ENCODE measurements at places on chromosomes 11 and 22.

DNA sequence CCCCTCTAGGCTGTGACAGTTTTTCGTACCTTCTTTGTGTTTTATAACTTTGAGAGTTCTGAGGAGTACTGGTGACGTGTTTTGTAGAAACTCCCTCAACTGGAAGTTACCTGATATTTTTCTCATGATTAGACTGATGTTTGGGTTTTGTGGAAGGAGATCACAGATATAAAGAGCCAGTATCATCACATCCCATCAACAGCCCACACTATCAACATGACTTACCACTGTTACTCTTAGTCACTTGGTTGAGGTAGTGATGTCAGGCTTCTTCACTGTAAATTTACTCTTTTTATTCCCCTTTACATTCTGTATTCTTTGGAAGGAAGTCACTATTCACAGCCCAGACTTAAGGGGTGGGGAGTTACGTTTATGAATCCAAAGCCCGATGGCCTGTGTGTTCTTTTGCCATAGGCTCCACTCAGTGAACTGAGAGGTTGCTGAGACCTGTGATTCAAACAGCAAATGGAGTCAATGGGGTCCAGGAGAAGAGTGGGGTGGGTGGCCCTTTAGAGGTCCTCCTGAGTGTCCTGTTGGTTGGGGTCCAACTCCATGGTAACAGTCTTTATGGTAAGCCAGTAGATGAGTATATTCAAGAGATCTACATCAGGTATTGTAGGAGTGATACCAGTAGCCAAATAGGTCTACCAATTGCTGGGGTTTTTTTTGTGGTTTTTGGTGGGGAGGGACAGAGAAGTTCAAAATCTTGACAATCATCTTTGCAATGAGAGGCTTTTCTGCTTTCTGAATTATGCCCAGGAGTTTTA is 15.2 kb upstream of the MS4A4E start:
- H3K4me1 ChIP-seq, result no peaks in the 10 kb centered on the region
- H3K27ac ChIP-seq, result no peak overlapping the region
- no peaks in the 10 kb centered on the region for H3K36me3 ChIP-seq
- no peak overlapping the region for H3K4me3 ChIP-seq
- peaks cover 12% of the 10 kb centered on the region for H3K27me3 ChIP-seq
- no peak for DNase-seq

GRCh38 chr11:2277008-2277346 is 6.6 kb upstream of the ASCL2 start:
- DNase-seq, result no peak
- no peak overlapping the region for H3K27ac ChIP-seq
- peaks cover 2% of the 10 kb centered on the region for H3K36me3 ChIP-seq
- peaks cover 2% of the 10 kb centered on the region for H3K4me1 ChIP-seq
- H3K4me3 ChIP-seq, result no peak overlapping the region

- DNase-seq, result no peak
- H3K4me3 ChIP-seq, result no peak overlapping the region
- H3K4me1 ChIP-seq, result peaks cover 13% of the 10 kb centered on the region
- peaks cover 4% of the 10 kb centered on the region for H3K36me3 ChIP-seq
Measured at GRCh38 chr22:37930952-37931440, 22.4 kb downstream of the C22orf23 start.

DNA sequence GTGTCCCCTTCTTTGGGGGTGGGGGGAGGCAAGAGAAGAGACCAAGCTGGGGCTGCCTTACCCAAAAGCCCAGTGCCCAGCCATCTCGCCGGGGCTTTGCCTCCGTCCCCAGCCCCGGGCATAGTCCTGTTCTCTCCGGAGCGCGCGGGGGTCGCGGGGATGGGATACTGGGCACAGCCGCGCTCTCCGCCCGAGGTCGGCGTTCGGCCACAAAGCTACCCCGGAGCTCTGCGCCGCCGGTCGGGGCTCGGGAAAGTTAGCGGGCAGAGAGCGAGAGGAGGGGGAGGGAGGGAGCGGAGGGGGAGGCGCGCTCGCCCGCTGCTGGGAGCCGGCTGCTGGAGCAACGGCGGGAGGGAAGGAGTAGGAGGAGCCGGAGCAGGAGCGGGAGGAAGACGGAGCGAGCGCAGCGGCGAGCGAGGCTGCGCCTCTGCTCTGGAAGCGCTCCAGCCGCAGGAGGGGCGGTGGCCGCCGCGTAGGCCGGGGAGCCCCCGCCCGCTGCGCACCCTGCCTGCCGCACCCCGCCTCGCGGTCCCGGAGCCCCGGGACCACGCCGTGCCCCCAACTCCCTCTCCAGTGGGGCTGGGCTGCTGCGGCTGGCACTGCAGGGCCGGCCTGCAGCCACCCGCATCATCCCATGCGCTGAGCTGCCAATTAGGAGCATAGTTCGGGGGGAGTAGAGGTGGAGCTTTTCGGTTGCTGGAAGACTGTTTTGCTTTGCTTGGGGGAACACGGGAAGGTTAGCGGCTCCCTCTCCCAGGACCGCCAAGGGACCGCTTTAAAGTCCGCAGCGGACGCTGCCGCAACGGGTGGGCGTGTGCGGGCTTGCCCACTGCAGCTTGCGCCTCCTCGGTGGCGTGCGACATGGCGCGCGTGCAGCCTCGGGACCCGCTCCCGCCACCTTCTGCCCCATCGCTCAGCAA is at the start of gene SCN4B:
Gene SCN4B, minus strand, starts transcription at position 272 of the 920 bp plus-strand sequence. Its CDS starts 150 bp downstream, at position 122.
- H3K36me3 ChIP-seq, result no peaks in the 10 kb centered on the region
- DNase-seq, result peak; percentile 13
- peaks cover 66% of the 10 kb centered on the region for H3K27me3 ChIP-seq

GRCh38 chr11:120134931-120135228 is 3.0 kb downstream of the TRIM29 start:
- peaks cover 2% of the 10 kb centered on the region for H3K4me1 ChIP-seq
- DNase-seq, result no peak
- peaks cover 27% of the 10 kb centered on the region for H3K27me3 ChIP-seq
- no peak overlapping the region for H3K4me3 ChIP-seq

DNA sequence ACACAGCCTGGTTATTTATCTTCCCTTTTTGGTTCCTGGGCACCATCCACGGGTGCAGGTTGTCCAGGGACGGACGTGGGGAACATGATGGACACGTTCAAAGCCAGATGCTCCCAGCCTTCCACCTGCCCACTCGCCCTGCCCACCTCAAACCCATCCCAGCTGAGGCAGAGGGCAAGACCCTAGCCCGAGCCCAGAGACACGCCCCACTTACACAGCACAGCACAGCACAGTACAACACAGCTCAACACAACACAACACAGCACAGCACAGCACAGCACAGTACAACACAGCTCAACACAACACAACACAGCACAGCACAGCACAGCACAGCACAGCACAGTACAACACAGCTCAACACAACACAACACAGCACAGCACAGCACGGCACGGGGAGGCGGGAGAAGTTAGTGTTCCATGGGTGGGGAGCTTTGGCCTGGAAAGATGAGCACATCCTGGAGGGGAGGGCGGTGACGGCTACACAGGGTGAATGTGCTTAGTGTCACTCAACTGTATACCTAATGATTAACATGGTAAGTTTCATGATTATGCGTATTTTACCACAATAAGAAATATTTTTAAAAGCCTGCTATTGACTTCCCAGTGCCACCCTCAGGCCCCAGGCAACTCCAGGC is 1507.5 kb downstream of the BRD1 start:
- H3K27me3 ChIP-seq, result peaks cover 24% of the 10 kb centered on the region
- H3K4me1 ChIP-seq, result no peaks in the 10 kb centered on the region
- no peak overlapping the region for H3K4me3 ChIP-seq
- no peak for DNase-seq
- H3K27ac ChIP-seq, result no peak overlapping the region
- no peaks in the 10 kb centered on the region for H3K36me3 ChIP-seq
